ENCODE measurements at places on chromosomes 1 and 21.

DNA sequence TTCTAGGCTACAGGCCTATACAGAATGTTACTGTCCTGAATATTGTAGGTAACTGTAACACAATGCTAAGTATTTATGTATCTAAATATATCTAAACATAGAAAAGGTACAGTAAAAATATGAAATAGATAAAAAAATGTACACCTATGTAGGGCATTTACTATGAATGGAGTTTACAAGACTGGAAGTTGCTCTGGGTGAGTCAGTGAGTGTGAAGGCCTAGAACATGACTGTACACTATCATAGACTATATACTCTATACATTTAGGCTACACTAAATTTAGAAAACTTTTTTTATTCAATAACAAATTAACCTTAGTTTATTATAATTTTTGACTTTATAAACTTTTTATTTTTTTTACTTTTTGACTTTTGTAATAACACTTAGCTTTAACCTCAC lies 136.9 kb downstream of the DUSP10 start:
- no peak for DNase-seq

- DNase-seq, result no peak
These were observed 252.4 kb upstream of the B3GALT2 start for GRCh38 chr1:193438771-193439170.

GRCh38 chr1:104855550-104855949 lies 1105.9 kb downstream of the AMY1C start:
- no peak for DNase-seq

- DNase-seq, result no peak
These were observed 88.0 kb upstream of the IVNS1ABP start for GRCh38 chr1:185404907-185405568.

DNA sequence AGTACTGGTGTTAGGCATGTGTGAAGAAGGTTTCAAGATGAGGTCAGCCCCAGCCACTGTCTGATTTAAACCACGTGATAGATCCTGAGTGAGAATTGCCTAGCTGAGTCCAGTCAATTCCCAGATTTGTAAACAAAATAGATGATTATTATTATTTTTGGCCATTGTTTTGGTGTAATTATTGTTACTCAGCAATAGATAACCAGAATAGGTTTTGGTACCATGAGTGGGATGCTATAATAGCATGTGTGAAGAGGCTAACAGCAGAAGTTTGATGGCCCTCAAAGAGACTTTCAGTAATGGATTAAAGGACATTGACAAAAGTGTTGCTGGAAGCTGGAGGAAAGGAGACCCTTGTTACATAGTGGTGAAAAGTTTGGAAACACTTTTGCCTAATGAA lies 214.8 kb downstream of the BACH1 start:
- DNase-seq, result no peak

DNA sequence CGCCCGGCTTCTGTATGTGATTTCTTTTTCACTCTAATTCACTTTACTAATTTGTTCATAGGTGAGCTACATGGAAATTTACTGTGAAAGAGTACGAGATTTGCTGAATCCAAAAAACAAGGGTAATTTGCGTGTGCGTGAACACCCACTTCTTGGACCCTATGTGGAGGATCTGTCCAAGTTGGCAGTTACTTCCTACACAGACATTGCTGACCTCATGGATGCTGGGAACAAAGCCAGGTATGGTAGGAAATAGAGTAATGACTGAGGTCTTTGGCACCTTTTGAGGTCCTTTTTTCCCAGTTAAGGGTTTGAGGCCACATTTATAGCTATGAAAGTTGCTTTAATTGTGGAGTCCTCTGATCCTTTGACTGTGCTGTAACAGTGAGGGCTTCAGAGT lies 56.9 kb downstream of the KIF1B start:
- DNase-seq, result no peak

DNA sequence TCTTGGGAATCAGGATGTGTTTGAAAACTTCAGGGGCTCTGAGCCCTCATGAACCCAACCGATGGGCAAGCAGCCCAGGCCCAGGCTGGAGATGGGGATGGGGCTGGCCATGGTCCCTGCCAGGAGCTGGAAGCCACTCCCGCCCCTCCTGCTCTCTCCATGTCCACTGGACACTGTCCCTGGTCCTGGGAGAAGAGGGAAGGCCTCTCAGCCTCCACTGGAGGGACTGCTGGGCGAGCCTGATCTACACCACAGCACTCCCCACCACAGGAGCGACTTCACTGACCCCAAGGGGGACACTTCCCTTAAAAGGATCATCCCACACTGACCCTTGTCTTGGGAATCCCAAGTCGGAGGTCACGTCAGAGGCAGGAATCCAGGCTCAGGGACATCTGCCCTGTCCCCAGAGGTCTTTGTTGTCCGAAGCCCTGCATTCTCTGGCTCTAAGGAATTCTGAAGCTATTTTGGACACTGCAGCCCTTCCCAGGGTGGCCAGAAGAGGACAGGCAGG lies 16.9 kb upstream of the COL18A1 start:
- no peak for DNase-seq

- no peak for DNase-seq
These were observed 161.7 kb downstream of the FCRL5 start for GRCh38 chr1:157390651-157391050.

DNA sequence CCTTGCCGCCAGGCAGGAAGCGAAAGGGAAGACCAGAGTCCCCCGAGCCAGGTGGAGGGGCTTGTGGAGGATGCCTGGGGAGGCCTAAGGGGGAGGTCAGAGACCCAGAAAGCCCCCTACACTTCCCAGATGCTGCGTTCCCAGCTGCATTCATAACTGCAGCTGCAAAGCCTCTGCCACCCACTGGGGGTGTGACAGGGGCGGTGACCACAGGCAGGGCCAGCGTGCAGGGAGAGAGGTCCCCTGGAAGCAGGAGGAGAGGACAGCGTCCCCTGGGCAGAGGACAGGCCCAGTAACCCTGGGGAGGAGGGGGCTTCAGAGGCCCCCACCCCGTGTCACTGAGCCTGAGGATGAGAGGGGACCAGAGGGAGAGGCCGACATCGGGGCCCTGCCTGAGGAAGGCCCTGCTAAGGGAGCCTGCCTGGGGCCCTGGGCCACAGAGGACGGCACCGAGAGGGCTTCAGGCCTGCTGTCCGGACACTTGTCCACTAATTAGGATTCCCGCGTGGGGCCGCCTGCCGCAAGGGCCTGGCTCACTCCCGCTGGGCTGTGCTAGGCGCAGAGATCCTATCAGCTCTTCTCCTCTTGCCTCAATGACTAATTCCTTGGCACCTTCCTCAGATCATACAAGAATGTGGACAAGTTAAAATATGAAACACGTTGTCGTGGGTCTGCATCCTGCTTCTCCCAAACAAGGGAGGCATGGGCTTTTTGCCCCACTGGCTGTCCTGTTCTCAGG lies 49.1 kb upstream of the CCDC27 start:
- DNase-seq, result no peak

GRCh38 chr1:34373912-34374311 lies 197.2 kb downstream of the C1orf94 start:
- DNase-seq, result no peak

DNA sequence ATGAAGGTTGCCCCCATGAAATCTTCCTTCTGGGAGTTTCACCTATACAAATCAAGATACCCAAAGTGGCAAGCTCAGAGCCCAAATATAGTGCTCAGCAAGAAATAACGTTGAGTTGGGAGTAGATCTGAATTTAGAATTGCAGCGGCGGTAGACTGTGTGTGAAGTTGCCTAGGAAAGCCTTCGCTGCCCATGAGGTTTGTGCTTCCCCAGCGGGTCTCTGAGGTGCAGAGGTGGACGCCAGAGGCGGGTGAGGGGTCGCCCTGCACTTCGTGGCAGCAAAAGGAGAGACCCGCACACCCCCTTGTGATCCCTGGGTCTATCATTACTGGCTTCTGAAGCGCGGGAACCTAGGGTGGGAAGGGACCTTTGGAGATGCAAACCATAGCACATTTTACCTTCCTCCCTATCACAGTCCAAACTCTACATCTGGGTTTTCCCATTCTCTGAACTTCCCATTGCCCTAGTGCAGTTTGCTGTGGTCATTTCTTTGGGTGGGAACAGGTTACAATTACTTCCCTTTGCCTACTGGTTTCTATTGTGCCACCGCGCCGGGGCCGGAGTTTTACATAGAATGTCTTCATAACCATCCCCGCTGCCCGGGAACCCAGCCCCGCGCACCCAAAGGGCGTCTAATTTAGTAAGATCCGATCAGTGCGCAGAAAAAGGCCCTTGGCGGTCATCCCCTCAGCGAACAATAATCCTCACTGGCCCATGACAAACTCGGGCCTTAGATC lies 5.2 kb downstream of the TBX15 start:
- no peak for DNase-seq

- DNase-seq, result no peak
These were observed 24.3 kb downstream of the PER3 start for GRCh38 chr1:7808253-7808844.

DNA sequence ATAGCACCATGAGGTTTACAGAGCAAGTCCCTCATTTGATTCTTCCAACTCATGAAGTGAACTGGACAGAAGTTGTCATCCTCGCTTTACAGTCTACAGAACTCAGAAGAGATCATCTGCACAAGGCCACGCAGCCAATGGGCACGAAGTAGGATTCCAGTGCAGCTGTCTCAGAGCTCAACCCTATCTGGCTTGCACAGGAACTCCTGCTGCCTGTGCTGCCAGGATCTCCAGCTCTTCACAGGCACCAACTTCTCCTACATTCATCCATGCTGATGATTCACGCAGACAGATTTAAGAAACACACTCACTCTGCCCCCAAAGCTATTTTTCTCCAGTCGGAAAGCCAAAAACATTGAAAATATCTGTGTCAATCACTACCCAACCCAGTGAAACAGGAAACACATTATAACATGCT lies 157.0 kb downstream of the RERE start:
- DNase-seq, result no peak

GRCh38 chr1:232398823-232399222 lies 231.1 kb downstream of the SIPA1L2 start:
- DNase-seq, result no peak

DNA sequence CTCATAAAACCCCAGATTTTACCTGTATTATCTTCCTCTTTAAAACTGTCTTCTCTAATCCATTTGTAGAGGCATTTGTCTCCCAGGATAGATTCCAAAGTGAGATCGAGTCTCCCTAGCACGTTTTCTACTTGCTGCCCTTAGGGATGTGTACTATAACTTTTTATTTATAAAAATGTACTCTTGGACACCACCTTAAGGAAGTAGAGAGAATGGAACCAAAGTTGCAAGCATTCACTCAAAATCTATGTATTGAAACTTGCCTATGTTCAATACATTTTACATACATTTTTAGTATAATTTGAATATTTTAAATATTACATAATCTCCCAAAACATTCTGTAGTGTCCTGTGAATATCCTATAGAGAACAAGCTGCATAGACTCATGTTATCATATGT lies 842 bp upstream of the SPRR2A start:
- no peak for DNase-seq

DNA sequence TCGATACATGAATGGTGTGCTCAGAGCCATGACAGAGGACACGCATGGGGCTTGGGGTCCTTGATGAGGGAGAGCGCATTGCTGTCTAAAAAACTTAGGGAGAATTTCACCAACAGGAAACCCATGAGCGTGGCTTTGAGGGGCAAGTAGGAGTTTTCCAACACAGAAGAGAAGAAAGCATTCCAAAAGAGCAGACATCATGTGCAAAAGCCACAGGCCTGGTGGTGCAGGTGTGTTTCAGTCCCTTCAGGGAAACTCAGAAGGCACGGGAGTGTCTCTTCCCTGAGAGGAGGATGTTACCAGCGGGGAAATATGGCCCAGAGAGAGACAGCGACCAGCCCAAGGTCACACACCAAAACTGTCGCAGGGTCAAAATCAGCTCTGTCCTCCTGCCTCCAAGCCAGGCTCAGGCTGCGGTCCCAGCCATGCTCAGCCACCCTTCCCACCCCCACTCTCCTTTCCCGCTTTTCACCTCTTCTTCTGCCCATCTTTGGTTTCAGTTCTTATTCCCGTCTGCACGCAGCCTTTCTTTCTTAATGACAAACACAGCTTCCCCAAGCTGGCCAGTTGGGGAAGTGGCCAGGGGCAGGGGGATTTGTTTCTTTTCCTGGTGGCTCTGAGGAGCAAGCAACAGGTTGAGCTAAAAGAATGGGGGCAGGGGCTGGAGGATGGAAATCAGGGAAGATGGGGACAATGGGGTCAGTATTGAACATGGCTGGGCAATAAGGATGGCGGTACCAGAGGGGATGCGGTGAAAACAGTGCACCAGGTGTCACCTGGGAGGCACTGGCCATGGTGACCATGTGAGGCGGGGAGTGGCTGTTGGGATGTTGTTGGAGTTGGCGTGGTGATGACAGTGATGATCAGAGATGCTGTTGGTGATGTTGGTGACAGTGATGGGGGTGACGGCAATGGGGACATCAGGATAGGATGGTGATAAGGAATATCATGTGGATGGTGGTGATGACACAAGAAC lies 10.3 kb downstream of the LAPTM5 start:
- DNase-seq, result no peak

GRCh38 chr1:119314001-119314796 lies 54.4 kb upstream of the HAO2 start:
- DNase-seq, result no peak

DNA sequence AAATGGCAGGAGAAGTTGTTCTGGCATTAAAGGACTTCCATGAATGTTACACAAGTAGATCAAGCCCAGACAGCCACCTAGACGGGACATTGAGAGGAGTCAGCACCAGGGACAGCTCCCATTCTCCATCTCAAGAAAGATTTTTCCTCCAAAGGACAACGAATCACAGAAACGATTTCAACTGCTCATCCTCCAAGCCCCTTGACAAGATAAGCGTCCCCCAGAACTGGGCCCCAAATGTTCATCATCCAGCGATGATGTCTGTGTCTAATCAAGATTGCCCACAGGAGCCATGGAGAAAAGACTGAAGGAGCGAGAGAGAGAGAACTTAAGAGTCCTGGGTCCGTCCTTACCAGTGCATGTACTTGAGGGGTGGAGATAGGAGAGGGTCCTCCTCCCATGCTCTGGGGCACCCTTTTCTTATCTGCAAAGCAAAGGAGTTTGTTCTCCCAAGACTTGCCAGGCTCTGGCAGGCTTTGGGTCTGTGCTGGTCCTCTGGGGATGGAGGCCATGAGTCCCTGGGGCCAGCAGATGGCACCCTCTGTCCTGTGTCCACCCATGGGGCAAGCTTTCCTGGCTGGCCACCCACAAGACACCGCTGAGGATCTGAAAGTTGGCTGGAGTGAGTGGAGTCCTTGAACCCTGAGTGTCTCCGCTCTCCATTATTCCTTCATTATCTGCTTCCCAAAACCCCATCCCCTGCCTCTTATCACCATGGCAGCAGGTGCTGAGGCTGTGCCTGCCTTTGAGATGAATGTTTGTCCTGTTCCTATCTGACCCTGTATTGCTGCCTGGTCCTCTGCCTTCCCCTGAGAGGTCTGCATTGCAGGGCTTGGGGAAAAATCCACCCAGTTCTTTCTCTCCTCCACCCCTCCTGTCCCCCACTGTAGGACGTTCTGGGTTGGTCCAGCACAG lies 164.6 kb downstream of the ACTL8 start:
- DNase-seq, result no peak

DNA sequence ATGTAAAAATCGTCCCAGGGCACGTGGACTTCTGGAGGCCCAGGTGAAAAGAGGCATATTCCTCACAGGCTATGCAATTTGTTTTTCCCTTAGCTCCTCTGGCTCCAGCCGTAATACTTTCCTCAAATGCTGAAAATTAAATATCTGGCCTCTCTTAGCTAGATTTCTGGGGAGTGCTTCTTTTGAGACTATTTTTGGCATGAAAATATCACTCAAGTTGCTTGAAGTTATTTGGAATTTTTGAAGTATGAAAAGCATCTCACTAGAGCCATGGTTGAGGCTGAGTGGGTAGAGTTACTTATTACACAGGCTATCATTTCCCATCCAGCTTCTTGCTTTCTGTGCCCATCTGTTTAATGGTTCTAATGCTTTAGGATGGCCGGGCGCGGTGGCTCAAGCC lies 59.7 kb downstream of the MYOM3 start:
- no peak for DNase-seq

All from CD4-positive, alpha-beta T cell treated with Interferon gamma for 1 hour (primary cell).